AML-193 (cell line): ENCODE measurements at places on chromosomes 6 and 20.
A peak's percentile ranks its signal among the peaks of the same experiment; 100 is the strongest.

DNA sequence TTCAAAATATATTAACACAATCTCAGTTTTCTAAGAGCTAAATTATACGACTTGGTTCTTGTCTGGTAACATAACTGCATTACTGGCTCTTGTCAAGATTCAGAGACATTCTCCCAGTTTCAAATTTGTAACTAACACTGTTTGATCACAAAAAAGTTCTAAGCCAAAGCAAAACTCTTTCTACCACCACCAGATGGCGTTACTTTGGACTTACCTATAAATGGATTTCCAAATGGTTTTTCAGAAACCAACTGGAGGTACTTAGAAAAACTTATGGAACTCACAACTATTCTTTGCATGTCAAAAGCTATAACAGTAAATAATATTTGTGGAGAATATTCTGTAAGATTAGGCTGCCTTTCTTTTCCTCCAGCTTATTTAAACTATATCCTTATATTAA is 34.2 kb upstream of the GFRAL start:
- peak; percentile 34 for DNase-seq

- DNase-seq = no peak
Measured at GRCh38 chr6:112321941-112322424, 25.1 kb upstream of the RFPL4B start.

GRCh38 chr6:18422136-18422535 is 35.0 kb downstream of the RNF144B start:
- no peak for DNase-seq

GRCh38 chr6:134910593-134910935 is 39.3 kb downstream of the ALDH8A1 start:
- DNase-seq = no peak

GRCh38 chr20:53080969-53081871 is 109.1 kb downstream of the TSHZ2 start:
- no peak for DNase-seq

GRCh38 chr6:105667056-105667455 is 264.2 kb upstream of the PREP start:
- no peak for DNase-seq

- no peak for DNase-seq
Measured at GRCh38 chr20:59145924-59146779, 17.5 kb upstream of the ZNF831 start.

DNA sequence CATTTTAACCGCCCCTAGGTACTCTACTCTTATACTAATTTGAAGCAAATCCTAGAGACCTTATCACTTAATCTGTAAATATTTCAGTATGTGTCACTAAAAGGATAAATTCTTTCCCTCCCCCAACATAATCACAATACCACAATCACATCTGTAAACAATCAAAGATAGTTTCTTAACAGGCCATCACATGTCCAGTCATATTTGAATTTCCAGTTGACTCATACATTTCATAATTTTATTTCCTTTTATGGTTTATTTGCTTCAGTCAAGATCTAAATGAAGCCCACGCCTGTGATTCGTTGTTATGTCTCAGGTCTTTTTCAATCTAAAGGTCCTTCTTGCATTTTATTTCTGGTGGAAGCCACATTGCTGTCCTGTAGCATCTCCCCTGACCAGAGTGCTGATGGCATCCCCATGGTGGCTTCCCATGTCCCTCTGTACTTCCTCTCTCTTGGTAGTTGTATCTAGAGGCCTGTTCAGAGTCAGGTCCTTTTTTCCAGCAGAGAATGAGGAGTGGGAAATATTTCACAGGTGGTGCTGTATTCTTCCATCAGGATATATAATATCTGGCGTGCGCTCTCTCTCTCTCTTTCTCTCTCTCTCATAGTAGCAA is 128.6 kb upstream of the SLC22A23 start:
- DNase-seq = no peak

- no peak for DNase-seq
Measured at GRCh38 chr6:159833556-159833955, 33.5 kb downstream of the PNLDC1 start.

GRCh38 chr6:170487707-170488329 is 65.3 kb downstream of the PSMB1 start:
- no peak for DNase-seq

DNA sequence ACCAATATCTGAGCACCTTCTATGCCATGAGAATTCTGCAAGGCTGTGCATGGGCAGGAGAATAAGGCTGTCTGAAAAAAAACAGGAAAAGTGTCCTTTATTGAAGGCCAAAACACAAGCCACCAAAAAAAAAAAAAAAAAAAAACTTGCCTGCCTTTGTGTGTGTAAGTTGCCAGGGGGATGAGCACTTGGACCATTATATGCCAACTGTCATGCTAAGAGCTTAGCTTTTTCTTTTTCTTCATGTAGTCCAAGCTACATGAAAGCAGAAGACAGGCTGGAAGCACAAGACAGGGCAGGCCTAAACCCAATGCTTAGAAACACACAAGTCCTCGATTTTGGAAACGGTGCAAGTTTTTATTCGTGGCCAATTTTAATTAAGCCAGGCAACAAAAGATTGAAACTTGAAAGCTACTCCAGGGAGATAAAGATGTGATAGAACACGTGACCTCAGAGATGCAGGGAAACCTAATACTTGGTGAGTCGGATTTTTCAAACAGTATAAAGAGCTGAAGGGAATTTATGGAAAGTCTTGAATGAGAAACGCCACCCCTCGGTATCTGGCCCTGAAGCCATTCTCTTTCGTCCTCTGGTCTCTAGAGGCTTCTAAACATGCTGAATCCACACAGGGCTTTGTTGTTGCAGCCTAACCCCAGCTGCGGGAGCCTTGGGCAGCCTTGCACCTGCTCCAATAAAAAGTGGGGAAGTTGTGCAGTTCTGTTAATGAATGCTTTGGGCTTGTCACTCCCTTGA is 8.6 kb downstream of the BMP7 start:
- no peak for DNase-seq

- peak; percentile 56 for DNase-seq
Measured at GRCh38 chr6:157670466-157671186, 152.4 kb upstream of the SNX9 start.

DNA sequence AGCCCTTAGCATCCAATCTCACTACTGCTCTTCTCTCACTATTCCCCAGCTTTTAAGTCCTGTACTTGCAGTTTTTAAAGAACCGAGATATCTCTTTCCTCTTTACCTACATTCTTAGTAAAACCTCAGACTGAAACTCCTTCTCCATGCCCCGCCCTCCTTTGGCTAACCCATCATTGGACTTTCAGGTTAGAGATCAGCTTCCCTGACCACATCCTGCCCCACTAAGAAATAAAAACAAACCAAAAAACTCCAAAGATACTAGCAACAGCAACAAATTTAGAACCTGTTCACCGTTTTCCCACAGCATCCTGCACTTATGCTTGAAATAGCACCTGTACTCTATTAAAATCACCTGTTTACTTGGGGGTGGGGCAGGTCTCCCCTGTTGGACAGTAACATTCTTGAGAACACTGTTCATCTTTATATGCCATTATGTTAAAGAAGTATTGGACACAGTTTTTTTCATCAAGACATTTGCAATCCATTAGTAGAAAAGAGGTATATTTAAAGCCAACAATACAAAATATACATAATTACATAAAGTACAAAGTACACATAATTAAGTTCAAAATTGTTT is 16.3 kb upstream of the SMAP1 start:
- DNase-seq = no peak

- DNase-seq = no peak
Measured at GRCh38 chr6:139174961-139175360, 40.1 kb downstream of the HECA start.

DNA sequence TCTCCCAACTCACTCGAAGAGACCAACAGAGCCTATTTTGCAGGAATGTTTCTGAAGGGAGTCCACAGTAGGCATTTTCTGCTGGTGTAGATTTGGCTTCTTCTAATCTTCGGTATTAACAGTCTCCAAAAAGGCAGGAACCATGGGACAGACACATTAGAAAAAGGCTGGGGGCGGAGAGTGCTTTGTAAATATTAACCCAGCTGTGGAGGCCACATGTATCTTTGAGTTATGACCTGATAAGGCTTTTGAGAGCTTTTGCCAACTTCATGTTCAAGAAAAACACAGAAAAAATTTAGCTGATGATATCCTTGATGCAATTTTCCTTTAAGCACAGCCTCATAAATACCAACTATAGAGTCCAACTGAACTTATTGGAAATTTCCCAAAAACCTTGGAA is 119.4 kb upstream of the TSHZ2 start:
- DNase-seq = no peak

DNA sequence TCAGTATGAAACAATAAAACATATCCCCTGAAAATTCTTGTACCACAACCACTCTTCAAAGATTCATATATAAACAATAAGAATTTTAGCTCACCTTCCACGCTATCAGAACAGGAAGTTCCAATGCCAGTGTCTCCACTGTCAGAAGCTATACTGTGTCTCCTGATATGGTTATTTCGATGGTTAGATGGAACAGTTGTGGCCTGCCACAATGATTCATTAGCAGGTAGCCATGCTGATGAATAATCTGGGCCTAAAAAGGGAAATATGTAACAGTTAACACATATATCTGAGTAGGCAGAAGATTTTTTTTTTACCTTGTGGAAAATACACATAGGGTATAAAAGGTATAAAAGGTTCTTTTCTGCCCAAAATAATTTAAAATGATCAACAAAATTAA is 19.0 kb downstream of the CEP85L start:
- DNase-seq = peak; percentile 25

GRCh38 chr6:84197708-84198107 is 29.7 kb downstream of the CEP162 start:
- no peak for DNase-seq

GRCh38 chr20:588932-589672 is 21.0 kb downstream of the TCF15 start:
- DNase-seq = no peak

GRCh38 chr6:91490671-91491301 is 903.9 kb upstream of the MAP3K7 start:
- no peak for DNase-seq

- no peak for DNase-seq
Measured at GRCh38 chr6:40349901-40350746, 237.0 kb downstream of the LRFN2 start.

DNA sequence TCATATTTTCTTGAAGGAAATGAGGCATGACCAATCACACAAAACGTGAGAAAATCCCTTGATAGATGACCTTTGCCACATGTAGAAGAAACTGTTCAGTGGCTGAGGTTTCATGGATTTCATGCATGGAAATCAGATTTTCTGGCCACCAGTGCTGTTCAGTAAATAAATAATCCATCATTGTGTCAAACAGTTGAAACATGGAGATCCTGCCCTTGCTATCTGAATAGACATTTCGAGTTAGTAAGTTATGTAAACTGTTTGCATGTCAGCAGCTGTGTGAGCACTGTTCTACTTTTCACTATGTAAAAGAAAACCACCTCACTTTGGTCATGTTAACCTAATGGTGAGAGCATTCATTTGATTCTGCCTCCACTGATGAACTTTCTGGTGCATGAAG is 793.9 kb upstream of the EPHA7 start:
- DNase-seq = no peak

GRCh38 chr20:2759603-2760296 is 40.7 kb downstream of the CPXM1 start:
- no peak for DNase-seq

- no peak for DNase-seq
Measured at GRCh38 chr6:37592085-37592698, 92.5 kb upstream of the CCDC167 start.

DNA sequence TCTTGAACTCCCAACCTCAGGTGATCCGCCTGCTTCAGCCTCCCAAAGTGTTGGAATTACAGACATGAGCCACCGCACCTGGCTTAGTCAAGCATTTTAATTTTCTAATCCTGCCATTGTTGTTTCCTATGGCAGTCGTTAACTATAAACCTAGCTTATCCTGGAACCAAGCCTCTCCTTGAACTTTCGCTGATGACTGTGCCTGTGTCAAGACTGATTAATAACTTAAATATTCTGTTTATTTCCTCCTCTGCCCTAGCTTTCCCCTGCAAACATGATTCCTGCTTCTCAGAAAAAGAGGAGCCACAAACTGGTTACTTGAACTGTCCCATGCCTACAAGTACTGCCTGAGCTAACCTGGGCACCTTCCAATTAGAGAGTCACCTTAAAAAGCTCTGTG is 1.5 kb downstream of the VNN1 start:
- no peak for DNase-seq

DNA sequence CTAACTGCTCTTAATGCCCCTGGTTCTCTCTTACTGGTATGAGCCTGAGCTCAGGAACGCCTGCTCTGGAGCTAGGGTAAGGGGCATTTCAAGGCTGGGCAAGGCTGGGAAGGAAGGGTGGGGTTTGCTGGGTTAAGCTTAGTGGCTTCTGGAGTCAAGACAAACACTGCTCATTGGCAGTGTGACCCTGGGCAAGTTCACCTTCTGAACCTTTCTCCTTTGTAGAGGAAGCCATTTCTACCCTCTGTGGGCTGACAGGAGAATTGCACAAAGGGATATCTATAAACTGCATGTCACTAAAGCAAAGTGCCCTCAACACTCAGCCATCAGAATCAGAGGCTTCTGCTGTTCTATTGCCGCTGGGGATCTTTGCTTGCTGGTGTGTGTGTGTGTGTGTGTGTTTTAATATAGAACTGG is 20.3 kb upstream of the LRRN4 start:
- DNase-seq = peak; percentile 57

DNA sequence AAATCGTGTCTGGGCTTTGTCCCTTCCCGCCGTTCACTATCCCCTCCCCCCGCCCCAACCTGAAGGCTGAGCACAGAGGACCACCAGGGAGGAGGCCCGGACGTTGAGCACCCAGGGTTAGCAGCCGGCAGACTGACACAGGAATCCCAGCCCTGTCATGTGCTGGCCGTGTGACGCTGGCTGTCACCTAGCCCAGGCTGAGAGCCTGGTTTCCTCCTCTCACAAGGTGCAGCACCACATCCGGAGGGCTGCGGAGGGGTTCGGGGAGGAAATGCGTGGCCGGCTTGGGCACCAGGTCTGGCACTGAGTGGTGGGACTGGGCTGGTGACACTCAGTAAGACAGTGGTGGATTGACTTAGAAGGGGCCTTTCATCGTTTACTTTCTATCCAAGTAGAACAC is 4.6 kb upstream of the LSM14B start:
- DNase-seq = no peak

- DNase-seq = no peak
Measured at GRCh38 chr6:3871515-3871914, 22.3 kb downstream of the FAM50B start.

GRCh38 chr6:84920021-84920420 is 155.6 kb upstream of the TBX18 start:
- no peak for DNase-seq
